ENCODE measurements at places on chromosomes 5 and 9.

DNA sequence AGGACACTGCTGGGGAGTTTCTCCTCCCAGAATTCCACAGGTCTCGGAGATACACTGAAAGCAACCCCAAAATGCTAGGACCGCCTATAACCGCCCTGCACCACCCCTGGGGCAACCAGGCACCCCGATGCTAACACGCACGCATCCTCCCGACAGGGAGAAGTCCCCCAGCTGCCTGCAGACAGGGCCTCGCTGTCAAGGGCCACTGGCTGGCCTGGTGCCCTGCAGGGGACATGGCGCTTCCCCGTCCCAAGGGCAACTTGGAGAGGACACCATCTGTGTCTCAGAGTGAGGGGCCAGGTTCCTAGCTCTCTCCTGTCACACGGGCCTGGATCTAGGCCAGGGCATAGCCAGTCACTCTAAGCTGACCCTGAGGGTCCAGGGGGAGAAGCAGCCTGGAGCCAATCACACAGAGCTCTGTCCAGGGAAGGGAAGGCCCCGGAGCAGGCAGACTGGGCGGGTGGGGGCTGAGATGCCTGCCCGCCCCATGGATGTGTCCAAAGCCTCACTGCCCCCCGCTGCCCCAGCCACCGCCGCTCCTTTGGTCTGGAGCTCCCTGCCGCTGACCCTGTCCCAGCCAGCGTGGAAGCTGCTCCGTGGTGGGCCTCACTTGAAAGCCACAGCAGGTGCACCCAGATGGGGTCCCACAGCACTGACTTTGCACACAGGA lies 9.7 kb downstream of the NOTCH1 start:
- DNase-seq = no peak

DNA sequence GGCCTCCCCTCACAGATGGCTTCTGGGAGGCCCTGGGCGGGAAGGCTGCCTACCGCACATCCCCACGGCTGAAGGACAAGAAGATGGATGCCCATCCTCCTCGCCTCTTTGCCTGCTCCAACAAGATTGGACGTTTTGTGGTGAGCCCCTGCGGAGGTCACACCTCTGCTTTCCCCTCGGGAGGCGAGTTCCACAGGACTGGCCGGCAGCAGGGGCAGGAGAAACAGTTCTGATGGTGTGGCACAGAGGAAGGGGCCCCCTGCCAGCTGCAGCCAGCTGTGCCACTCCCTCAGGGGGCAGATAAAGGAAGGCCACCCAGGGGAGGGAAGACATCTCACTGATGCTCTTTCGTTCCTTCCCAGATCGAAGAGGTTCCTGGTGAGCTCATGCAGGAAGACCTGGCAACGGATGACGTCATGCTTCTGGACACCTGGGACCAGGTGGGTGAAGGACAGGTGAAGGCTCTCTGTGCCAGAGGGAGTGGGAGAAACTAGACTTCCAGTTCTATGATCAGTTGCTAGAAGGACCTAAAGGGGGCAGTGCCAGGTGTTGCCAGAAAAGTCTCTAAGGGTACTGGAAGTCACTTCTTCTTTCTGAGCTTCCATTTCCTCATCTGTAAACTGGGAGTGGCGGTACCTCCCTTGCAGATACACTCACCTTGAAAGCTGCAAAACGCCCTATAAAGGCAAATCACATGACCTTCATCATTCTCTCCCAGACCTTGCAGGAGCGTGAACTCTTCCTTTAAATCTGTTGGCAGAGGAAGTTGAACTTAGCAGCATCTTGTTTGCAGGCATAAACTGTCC lies 41.0 kb downstream of the STOM start:
- DNase-seq = no peak

- DNase-seq = no peak
Observed at GRCh38 chr5:130335117-130335516, 430.9 kb downstream of the CHSY3 start.

- no peak for DNase-seq
Observed at GRCh38 chr9:89309608-89310474, 1.2 kb upstream of the CKS2 start.

DNA sequence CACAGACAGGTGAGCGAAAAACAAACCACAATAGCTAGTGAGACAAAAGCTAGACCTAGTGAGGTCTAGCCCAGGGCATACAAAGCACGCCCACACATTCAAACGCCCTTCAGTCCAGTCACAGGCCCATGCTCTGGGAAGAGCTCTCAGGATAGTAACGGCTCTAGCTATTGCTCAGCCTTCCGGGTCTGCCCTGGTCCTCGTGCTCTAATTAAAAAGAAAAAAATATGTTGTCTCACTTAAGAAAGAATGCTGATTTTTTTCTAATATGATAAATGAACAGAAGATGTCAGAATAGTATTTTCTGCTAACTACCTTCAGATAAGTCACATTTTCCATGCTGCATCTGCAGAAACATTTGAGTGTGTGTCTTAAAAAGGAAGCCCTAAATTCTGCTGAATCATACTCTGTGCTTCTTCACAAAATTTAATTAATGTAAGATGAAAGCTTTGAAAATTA lies 94.5 kb downstream of the PLPP1 start:
- no peak for DNase-seq

DNA sequence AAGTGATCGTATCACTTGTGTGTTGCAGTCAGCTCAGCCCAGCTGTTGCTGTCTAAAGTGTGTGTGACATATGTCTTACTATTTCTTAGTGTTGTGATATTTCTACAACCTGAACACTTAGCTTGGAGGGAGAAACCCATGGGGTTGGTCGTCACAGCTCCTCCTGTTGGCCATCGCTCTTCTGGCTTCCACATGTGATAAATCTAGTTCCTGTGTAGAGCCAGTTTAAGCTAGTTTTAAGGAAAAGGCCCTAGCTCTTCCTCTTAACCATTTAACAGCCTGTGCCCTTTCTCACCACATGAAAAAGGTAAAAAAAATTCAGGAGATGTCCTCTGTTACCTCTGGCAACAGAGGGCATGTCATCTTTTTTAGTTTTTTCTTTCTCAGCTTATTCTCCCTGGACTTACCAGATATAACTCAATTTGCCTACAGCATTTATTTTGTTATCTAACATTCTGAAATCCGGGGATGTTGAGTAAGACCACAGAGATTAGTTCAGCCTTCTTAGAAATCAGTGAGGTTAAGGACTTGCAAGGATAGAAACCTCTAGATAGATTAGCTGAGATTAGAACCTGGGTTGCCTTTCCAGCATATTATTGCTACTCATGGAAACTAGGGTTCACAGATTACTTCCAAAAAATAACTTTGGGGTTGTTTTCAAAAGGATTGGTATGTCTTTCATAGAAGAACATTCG lies 100.4 kb downstream of the GAPVD1 start:
- DNase-seq = no peak

GRCh38 chr5:148391422-148391821 lies 7.7 kb downstream of the FBXO38 start:
- DNase-seq = no peak

DNA sequence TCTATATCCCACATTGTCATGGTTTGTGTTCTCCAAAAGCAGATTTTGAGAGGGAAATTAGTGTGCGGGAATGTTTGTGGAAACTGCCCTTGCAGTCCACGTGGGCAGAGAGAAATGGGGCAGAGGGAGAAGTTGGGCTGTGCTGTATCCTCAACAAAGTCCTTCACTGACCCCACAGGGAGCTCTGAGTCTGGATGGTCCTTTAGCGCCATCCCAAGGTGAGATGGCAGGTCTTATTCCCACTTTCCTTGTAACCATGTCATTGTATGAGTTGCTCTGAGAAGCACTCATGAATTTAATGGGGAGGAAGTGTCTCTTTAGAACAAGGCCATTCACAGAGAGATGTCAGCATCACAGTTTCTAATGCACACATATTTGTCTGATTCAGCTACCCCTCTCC lies 127.1 kb downstream of the ANKRD18B start:
- no peak for DNase-seq

DNA sequence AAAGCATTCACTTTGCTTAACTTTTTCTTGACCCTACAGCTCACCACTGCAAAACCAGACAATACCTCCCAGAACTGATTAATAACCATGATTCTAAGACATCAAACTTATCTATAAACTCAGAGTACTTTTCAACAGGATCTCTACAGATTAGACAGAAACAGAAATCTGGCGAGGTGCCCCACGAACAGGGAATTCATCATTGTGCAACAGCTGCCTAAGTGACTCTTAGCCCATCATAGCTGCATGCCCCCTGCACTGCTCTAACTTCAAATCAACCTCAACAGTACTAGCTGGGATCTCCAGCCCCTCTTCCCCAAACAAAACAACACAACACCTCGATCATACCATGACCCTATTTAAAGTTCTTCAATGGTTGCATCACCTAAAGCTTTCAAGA lies 16.1 kb upstream of the COL23A1 start:
- no peak for DNase-seq

- DNase-seq = no peak
Observed at GRCh38 chr5:174872271-174872670, 147.9 kb downstream of the MSX2 start.

DNA sequence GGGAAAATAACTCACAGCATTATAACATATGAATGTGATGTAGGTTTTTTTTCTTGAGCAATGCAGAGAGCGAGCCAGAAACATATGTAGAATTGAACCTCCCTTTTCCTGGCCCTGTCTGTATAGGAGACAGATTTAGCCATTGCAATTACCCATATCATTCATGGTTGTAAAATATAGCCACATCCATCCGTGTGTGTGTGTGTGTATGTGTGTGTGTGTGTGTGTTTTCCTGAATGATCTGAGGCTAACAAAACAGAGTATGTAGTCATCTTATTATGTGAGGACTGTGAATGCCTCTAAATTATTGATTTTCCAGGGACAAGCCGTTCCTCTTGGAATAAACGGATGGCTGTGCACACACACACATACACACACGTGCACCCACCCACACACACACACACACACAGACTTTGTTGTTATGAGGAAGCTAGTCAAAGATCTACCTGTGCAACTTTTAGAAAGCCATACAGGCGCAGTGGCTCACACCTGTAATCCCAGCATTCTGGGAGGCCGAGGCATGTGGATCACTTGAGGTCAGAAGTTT lies 11.7 kb upstream of the DENND1A start:
- DNase-seq = no peak

GRCh38 chr5:168654211-168654721 lies 75.1 kb upstream of the PANK3 start:
- DNase-seq = no peak

GRCh38 chr5:118834710-118835109 lies 153.6 kb downstream of the DTWD2 start:
- no peak for DNase-seq

- DNase-seq = no peak
Observed at GRCh38 chr9:81408951-81409350, 280.4 kb downstream of the TLE1 start.

DNA sequence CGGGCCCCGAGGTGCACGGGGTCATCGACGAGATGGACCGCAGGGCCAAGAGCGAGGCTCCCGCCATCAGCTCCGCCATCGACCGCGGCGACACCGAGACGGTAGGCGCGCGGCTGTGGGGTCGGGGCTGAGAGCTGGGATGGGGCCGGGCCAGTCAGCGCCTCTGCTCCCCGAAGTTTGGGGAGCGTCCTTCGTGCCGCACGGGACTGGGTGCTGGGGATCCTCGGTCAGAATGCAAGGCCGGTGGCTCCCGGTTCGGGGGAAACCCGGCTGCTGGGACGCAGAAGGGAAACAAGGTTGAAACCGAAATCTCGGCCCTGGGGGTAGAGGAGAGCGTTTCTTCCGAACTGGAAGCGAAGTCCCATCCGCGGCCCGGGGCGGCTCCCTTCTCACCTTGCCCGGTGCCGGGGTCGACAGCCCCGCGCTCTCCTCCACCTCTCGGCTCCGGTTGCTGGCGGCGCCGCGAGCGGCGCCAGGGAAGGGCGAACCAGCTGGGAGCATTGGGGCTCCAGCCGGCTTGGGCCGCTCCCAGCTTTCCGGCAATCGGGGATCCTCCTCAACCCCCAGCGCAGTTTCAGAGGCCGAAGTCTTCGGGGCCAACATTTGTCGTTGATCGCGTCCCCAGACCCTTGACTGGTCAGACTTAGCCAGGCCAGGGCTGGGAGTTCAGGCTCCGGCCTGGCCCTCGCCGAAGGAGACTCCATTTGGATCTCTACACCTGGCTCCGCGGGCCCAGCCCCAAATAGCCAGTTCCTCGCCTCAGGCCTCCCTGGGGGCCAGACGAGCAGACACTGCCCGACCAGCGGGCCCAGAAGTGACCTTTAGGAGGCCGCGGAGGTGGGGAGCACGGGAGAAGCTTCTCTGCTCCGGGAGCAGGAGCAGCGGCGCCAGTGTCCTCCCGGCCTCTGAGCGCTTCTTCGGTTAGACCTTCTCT lies 1.1 kb downstream of the LHX2 start:
- no peak for DNase-seq

DNA sequence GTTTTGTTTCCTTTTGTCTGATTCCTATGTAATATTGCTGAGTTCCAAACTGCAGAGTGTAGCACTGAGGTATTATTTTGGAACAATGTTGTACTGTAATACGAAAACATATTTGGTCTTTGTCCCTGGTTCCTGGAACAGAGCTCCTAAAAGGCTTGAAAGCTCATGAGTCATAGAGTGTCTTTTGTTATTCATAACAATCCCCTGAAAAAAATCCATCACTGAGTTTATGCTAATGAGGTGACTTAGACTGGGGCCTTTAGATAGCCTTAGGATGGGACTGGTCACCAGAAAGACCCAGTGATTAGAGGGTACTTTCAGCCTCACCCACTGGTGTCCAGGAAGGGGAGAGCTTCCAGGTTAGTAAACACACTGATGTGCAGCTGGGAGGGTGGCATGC lies 132.7 kb upstream of the POU5F2 start:
- DNase-seq = no peak

DNA sequence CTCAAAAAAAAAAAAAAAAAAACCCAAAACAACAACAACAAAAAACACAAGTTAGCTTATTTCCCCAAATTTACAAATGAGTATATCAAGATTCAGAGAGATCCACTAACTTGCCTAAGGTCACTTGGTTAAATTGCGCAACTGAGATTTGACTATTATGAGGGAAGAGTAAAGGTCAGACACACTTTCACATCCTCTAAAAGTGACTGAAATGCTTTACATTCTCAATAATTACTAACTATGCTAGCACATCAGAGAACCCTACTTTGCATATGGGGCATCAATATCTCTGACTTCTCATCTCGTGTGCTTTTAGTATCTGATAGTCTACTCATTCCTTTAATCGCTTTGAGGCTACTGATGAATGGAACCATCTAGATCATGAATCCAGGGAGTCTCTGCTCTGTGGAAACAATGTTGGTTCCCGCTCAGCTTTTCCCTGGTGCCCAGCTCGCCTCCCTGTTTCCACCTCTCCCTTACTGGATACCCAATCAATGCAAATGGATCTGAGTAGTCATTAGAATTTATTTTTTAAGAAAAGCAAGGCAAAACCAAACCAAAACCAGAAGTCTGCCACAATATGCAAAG lies 182.1 kb upstream of the TRIM32 start:
- no peak for DNase-seq

DNA sequence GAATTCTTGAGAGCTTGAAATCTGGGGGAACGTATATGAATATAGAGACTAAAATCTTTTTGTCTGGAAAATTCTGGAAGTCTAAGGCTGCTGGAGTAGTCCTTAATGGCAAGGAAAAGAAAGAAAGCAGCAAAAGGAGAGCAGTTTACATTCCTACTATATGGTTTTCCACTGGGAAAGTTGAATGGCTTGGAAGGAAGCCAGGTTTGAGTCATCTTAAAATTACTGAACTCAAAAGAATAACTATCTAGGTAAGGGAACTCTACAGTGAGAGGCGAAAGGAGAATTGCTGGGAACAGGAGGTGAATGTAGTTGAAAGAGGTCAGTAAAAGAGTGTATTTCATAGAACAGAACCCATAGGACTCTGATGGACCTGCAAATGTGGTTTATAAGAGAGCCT lies 258.1 kb upstream of the EDIL3 start:
- no peak for DNase-seq

All from HEK293T (cell line).